Endothelial cell (in vitro differentiated cells): ENCODE measurements at places on chromosomes 12 and 14. TPM values are rescaled to one million over a fixed set of nuclear protein-coding genes. Genes with fewer than 3 reads are reported as not detected.
A peak's percentile ranks its signal among the peaks of the same experiment; 100 is the strongest.

DNA sequence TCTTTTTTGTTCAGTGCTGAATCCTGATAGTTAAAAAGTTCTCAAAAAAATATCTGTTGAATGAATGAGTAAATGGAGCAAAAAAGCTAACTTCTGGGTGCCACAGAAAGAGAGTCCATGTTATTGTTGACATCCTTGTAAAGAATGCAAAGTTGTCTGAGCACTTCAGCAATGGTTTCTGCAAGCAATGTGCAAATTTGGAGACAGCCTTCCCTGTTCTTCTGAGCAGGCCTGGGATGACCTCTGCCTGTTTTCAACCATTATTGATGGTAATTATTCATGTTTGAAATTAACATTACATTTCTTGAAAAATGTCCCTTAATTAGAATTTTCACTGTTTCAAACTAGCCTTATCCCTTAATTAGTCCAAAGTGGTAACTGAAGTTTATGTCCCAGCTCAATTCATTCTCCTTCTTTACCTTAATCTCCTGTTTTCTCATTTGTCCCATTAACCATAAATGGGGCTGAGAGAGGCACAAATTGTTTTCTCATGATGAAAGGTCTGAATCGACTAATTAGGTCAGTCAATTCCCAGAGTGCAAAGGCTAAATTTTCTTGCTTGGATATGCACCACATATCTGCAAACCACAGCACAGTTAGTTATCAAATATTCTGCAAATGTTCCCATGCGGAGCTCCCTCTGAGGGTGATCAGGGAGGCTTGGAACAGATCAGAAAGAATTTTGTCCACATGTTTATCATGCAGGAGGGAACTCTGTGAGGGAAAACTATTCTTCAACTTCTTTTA is 139.4 kb upstream of the KRR1 start:
- DNase-seq: no peak

The TSHR gene
- total RNA-seq: not detected

DNA sequence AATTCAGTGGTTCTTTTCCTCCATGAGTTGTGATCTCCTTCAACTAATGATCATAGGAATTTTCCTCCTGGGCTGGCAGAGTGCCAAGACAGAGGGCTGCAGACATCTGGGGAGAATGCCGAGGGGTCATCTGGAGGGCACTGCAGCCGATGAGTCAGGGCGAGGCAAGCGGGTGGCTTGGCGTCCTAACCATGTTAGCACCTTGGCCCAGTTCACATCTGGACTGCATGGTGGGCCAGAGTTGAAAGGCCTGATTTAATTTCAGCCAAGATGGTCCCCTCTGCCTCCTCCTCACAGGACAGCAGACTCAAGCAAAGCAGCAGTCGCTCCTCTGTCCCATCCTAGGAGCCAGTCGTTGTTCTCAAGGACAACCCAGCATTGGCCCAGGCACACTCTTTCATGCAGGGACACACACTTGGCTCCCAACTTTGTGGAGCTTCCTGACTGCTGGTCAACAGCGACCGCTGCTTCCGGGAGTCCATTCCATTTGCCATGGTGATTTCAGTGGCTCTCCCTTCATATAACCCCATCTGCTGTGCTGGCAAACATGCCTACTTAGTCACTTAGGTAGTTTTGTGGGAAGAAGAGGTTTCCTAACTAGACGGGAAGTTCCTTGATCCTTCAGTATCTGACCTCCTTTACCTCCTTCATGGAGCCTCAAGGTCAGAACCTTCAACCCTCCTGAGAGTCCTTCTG is 161.8 kb downstream of the TTC8 start:
- DNase-seq: no peak

The PRB4 gene
- total RNA-seq: not detected

- peak; percentile 53 for DNase-seq
Measured at GRCh38 chr12:5022465-5023061, 21.1 kb upstream of the KCNA5 start.

- DNase-seq: no peak
Measured at GRCh38 chr14:60777856-60778578, 43.5 kb downstream of the MNAT1 start.

The SCN8A gene
- total RNA-seq: 5.0 TPM

- DNase-seq: no peak
Measured at GRCh38 chr12:55933169-55933798, 2.3 kb downstream of the DGKA start.

The DIO2 gene
- 0.10 TPM for total RNA-seq

DNA sequence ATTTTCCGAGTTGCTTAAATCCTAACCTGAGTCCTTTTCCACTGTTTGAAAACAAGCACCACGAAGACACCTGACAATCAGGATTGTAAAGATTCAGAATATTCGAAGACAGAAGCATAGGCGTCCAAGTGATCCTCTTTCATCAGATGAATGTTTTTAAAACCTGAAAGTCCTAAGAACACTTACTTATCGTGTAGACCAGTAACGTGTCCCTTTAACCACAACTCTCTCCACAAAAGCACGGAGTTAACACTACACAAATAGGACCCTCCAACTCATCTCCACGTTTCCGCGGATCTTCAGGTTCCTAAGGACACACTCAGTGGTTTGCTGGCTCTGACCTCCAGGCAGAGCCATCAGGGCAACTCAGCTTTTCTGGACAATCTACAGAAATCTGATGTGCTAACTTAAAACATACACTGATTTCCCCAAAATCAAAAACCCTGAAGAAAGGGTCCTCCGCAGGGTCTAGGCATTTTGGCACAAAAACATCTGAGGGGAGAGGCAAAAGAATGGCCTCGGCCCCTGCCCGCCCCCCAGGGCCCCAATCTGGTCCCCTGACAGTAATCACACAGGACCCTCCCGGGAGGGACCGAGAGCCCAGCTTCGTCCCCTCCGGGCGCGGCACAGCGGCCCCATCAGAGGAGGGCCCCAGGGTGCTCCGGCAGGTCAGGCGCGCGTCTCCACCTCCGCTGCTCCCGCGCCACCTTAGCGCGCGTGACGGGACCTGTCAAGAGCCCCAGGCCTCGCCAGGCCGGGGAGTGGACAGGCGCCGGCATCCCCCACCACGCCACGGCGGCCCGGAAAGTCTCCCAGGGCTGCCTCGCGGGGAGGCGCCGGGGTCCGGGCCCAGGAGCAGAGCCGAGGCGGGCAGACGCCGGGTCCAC is 925 bp downstream of the DICER1 start:
- DNase-seq: peak; percentile 46

The KRT83 gene
- not detected for total RNA-seq

- DNase-seq: no peak
Measured at GRCh38 chr12:74286254-74286653, 251.4 kb upstream of the ATXN7L3B start.

DNA sequence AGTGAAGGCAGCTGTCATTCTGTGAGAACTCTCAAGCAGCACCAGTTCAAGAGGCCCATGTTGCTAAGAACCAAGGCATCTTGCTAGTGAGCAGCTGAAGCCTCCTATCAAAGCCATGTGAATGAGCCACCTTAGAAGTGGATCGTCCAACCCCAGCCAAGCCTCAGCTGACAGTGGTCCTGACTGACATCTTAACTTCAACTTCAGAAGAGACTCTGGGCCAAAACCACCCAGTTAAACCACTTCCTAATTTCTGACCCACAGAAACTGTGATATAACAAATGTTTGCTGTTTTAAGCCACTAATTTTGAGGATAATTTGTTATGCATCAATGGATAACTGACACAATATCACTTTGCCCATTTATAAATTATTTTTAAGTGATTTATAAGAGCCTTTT is 256.0 kb downstream of the RPAP3 start:
- DNase-seq: no peak

The MCRS1 gene
- 60.8 TPM for total RNA-seq

GRCh38 chr14:49886523-49886922 is 6.4 kb upstream of the ARF6 start:
- DNase-seq: no peak

The MAP4K5 gene
- total RNA-seq: 99.3 TPM

The TCL1B gene
- total RNA-seq: not detected

GRCh38 chr14:72014486-72014885 is 82.3 kb downstream of the RGS6 start:
- no peak for DNase-seq

DNA sequence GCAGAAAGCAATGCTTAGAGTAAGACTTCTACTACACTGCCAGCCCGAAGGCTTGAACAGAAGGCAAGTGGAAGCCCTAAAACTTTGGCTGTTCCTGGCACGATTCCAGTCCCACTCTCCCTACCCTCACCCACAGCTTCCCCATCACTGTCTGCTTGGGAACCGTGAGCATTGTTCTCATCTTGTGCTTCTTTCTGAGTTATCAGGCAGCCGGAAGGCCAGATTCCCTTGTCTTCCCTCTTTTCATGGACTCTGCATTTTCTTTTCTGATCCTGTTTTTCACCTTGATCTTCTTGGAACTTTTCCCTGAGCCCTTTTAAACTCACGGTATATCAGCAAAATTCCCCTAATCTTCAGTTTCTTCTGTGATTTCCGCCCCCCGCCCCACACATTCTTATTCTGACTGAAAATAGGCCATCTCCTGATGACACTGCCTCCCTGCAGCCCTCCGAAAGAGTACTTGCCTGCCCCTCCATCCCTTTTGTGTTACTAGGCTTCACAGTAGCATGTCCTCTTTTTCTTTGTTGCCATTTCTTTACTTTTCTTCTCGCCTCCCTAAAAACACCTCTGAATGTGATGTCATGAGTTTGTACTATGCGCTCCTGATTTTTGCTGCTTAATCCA is 29.9 kb downstream of the RCOR1 start:
- DNase-seq: no peak

The E2F7 gene
- 6.2 TPM for total RNA-seq

The PDE6H gene
- total RNA-seq: not detected

GRCh38 chr12:70176290-70176689 is 66.9 kb upstream of the CNOT2 start:
- DNase-seq: no peak

The GARIN6 gene
- not detected for total RNA-seq

- no peak for DNase-seq
Measured at GRCh38 chr12:52087961-52088820, 8.7 kb downstream of the SMIM41 start.

- DNase-seq: no peak
Measured at GRCh38 chr12:124508381-124509079, 58.9 kb downstream of the NCOR2 start.

The DPY19L2 gene
- 16.4 TPM for total RNA-seq

DNA sequence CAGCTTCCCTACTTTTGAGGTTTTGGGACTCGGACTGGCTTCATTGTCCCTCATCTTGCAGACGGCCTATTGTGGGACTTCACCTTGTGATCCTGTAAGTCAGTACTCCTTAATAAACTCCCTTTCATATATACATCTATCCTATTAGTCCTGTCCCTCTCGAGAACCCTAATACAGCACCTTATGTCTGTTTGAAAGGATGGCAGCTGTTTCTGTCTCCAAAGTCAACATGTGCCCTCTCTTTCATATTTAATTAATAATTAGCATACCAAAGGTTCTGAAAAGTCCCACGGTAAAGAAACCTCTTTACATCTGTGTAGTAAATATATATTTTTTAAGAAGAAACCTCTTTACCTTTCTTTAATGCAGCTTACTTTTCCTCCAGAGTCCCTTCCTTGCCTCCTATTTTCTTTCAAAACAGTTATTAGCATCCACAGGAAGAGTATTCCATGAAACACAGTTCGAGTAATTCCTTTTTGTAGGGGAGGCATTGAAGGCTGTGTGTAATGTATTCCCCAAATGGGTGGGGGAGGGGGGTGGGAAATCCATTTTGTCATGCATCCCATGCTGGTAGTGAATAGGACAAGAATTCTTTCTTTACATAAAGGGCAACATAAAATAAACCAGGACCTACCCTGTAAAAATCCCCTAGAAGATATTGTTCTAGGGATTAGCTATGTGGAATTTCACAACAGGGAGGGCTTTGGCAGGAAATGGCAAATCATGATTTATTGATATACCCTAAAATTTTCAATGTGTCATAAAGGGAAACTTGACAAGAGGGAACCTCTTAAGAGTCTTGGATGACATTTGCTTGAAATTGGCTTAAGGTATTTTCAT is 241.5 kb downstream of the SUDS3 start:
- DNase-seq: no peak
